H9 (cell line): ENCODE measurements at places on chromosomes 3 and 15. TPM values are rescaled to one million over a fixed set of nuclear protein-coding genes. Genes with fewer than 3 reads are reported as not detected.
A peak's percentile ranks its signal among the peaks of the same experiment; 100 is the strongest.

GOLGA8R gene
- total RNA-seq: 0.20 and 0.26 TPM in 2 replicates

CLDN18 gene
- not detected in 2 replicates for total RNA-seq

GUCA1C gene
- total RNA-seq: not detected in 2 replicates

TM6SF1 gene
- 0.96 and 0.99 TPM in 2 replicates for total RNA-seq

ZNF654 gene
- total RNA-seq: 6.9 and 8.7 TPM in 2 replicates

SELENOS gene
- 57.7 and 65.1 TPM in 2 replicates for total RNA-seq

SLC25A36 gene
- total RNA-seq: 70.0 and 77.5 TPM in 2 replicates

ZXDC gene
- total RNA-seq: 26.9 and 28.3 TPM in 2 replicates

CCR2 gene
- total RNA-seq: not detected in 2 replicates

TCF12 gene
- 76.7 and 78.5 TPM in 2 replicates for total RNA-seq

PLSCR5 gene
- not detected in 2 replicates for total RNA-seq

TNIK gene
- total RNA-seq: 10.2 and 15.9 TPM in 2 replicates

DNA sequence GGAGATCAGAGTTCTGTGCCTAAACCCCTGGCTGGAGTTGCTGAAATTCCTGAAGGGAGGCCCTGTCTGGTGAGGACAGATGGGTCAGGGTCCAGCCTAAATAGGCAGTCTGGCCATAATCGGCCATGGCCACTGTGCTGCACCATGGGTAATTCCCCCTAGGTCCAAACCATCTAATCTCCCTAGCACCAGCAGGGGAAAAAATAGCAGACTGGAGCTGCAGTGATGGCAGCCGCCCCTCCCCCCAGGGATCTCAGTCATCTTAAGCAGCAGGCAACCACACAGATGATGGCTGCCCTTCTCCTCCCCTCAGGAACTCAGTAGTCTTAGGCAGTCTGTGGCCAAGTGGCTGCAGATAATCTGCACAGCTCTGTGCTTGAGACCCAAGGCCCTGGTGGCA is 68.4 kb upstream of the CD96 start:
- no peak overlapping the region for H3K4me3 ChIP-seq
- no peaks in the 10 kb centered on the region for H3K27me3 ChIP-seq
- H3K36me3 ChIP-seq: no peaks in the 10 kb centered on the region
- peak; percentile 48 for DNase-seq

DNA sequence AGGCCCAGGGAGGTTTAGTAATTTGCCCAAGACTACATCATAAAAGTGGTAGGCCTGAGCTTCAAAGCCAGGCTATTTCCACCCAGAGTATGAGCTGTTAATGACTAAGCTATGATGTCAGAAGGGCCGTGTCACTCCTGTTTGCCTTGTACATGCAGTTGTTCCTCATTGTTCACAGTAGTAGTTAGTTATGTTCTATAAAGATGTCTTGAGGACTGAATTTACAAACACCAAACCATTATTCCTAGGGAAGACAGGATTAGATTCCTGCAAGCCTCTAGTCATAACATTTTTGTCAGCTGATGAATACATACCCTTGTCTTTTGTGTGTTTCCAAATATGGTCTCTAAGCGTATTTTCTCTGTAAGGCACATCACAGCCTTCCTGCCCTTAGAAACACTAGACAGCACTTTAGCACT is 20.9 kb upstream of the LARS2 start:
- no peaks in the 10 kb centered on the region for H3K4me1 ChIP-seq
- no peaks in the 10 kb centered on the region for H3K36me3 ChIP-seq
- H3K27me3 ChIP-seq: no peaks in the 10 kb centered on the region
- H3K27ac ChIP-seq: no peak overlapping the region
- DNase-seq: no peak

- peaks cover 7% of the 10 kb centered on the region; the same call in 1 of the 2 replicates for H3K36me3 ChIP-seq
- H3K27ac ChIP-seq: no peak overlapping the region
- no peaks in the 10 kb centered on the region for H3K27me3 ChIP-seq
- H3K4me1 ChIP-seq: no peaks in the 10 kb centered on the region
- no peak overlapping the region for H3K4me3 ChIP-seq
- DNase-seq: no peak
These were observed 585.2 kb downstream of the NTRK3 start for GRCh38 chr15:87671289-87671688.

GRCh38 chr3:37223576-37223975 is 49.2 kb upstream of the LRRFIP2 start:
- H3K4me1 ChIP-seq: no peaks in the 10 kb centered on the region
- H3K27me3 ChIP-seq: no peaks in the 10 kb centered on the region
- no peak overlapping the region for H3K27ac ChIP-seq

DNA sequence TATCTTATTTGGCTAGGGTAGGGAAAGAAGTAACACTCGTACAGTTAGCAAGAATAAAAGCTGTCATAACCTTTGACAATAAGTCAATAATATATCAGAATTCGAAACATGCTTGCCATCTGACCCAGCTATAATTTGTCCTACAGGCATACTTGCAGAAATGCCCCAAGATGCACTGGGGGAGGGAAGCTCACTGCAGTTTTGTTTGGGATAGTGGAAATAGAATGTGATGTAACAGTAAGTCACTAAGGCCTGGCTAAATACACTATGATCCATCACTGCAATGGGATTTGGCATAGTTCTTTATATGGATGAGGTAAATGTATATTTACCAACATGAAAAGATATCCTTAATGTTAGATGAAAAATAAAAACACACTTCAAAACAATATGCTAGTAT is 25.5 kb upstream of the TMOD3 start:
- no peak for DNase-seq
- no peaks in the 10 kb centered on the region for H3K27me3 ChIP-seq
- no peak overlapping the region for H3K4me3 ChIP-seq

DNA sequence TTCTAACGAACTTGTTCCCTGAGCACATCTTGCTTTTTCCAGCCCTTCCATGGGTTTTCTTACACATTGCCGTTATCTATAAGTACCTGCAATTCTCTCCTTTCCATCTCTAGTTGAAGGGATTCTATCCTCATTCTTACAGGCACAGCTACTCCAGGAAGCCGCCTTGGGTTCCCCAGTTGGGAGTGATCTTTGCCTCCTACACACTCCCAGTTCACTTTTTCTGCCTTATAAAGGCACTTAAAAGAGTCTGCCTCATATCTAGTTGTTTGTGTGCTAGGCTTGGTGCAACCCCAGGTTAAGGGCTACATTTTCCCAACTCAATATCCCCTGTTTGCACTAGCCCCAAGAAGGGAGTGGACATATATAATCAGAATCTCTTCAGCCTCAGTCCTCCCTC is 44.0 kb upstream of the IREB2 start:
- peaks cover 1% of the 10 kb centered on the region; the same call in 1 of the 2 replicates for H3K4me1 ChIP-seq
- H3K27ac ChIP-seq: no peak overlapping the region
- peaks cover 2% of the 10 kb centered on the region; the same call in 1 of the 3 replicates for H3K36me3 ChIP-seq
- no peaks in the 10 kb centered on the region for H3K27me3 ChIP-seq
- DNase-seq: no peak

GRCh38 chr3:30426293-30426993 is 180.0 kb upstream of the TGFBR2 start:
- DNase-seq: no peak
- no peak overlapping the region for H3K27ac ChIP-seq
- H3K4me3 ChIP-seq: no peak overlapping the region
- no peaks in the 10 kb centered on the region for H3K36me3 ChIP-seq
- H3K4me1 ChIP-seq: no peaks in the 10 kb centered on the region

- no peaks in the 10 kb centered on the region for H3K27me3 ChIP-seq
- H3K4me3 ChIP-seq: no peak overlapping the region
- no peaks in the 10 kb centered on the region for H3K4me1 ChIP-seq
- no peaks in the 10 kb centered on the region for H3K36me3 ChIP-seq
- H3K27ac ChIP-seq: no peak overlapping the region
These were observed 166.1 kb downstream of the SSR3 start for GRCh38 chr3:156388497-156389448.

DNA sequence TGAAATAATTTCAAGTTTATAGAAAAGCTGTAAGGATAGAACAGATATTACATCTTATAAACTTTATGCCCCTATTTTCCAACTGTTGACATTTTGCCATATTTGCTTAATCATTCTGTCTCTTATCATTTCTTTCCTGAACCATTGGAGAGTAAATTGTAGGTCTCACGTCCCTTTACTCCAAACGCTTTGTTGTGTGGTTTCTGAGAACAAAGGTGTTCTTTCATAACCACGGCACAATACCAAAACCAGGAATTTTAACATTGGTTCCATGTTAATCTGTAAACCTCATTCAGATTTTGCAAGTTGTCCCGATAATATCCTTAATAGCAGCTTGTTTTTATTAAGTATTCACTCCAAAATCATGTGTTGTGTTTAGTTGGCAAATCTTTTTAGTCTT is 134.8 kb downstream of the AKAP13 start:
- DNase-seq: no peak
- no peaks in the 10 kb centered on the region for H3K36me3 ChIP-seq
- H3K27me3 ChIP-seq: no peaks in the 10 kb centered on the region
- H3K4me3 ChIP-seq: no peak overlapping the region
- H3K27ac ChIP-seq: no peak overlapping the region
- peaks cover 8% of the 10 kb centered on the region; the same call in 1 of the 2 replicates for H3K4me1 ChIP-seq

DNA sequence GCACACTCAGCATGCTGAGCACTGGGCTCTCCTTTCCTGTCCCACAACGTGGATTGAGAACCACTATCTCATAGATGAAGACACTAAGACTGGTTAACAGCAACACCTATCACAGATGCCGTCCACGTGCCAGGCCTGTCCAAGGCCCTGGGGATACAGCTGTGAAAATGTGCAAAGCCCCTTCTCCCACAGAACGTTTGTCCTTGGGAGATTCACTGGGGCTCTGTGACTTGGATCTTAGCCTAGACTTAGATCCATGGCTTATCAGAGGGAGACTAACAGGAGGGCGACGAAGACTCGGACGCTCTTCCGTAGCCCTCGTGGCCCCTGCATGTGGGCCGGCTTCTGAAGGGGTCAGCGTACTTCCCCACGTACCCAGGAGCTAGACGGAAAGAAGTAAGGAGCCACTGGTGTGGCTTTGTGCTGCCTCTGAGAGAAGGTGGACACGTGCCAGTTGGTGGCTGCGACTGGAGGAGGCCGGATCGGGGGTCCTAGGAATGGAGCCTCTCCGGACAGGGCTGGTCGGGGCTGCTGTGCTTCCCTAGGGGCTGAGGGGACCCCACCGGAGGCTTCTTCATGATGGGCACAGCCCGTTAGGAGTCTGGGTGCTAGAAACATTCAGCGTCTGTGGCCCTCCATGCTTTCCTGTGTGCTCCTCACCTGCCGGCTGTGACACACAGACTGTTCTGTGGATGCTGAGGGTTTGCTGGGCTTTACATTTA is 964 bp downstream of the NRROS start:
- H3K36me3 ChIP-seq: no peaks in the 10 kb centered on the region
- H3K27ac ChIP-seq: no peak overlapping the region
- no peaks in the 10 kb centered on the region for H3K4me1 ChIP-seq
- H3K4me3 ChIP-seq: peak overlapping the region; percentile 24
- no peak for DNase-seq

- no peak overlapping the region for H3K4me3 ChIP-seq
- H3K27ac ChIP-seq: no peak overlapping the region
- no peaks in the 10 kb centered on the region for H3K27me3 ChIP-seq
- no peak for DNase-seq
These were observed 315.0 kb upstream of the LRRFIP2 start for GRCh38 chr3:37489355-37489754.
